A549 treated with Mapracorat at 1 μM for 4 hours (cell line): ENCODE measurements at places on chromosomes 4 and X. TPM values are rescaled to one million over a fixed set of nuclear protein-coding genes. Genes with fewer than 3 reads are reported as not detected.

The MEPE gene
- not detected in 5 replicates for total RNA-seq

The APELA gene
- total RNA-seq, result not detected in 5 replicates

The KIT gene
- total RNA-seq, result not detected in 5 replicates

The ITIH6 gene
- total RNA-seq, result 0.04 TPM in 1 of 5 replicates, not detected in the others

The SSX1 gene
- total RNA-seq, result not detected in 5 replicates
